Activated T-cell treated with anti-CD3 and anti-CD28 coated beads, Interleukin-2, amount 50 U/mL, for 48 hours (primary cell): ENCODE measurements at places on chromosomes 1 and 21.

- DNase-seq, result no peak
These were observed 780 bp upstream of the CROCC start for GRCh38 chr1:16920951-16921350.

DNA sequence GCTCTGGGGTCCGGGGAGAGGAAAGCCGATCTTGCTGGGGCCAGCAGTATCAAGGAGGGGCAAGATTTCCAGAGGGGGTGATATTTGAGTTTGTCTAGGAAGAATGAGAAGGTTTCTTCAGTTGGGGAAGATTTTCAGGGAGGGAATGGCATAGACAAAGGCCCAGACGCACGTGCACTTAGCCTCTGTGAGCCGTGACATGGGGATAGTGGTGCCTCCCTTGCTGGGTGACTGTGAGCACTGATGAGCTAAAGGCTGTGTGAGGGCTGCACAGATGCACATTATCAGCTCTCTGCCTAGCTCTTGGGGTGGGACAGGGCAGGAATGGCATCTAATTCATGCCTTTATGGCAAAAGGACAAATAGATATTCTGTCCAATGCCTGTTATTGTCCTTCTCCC, 1.8 kb downstream of the CDCP2 start:
- no peak for DNase-seq

DNA sequence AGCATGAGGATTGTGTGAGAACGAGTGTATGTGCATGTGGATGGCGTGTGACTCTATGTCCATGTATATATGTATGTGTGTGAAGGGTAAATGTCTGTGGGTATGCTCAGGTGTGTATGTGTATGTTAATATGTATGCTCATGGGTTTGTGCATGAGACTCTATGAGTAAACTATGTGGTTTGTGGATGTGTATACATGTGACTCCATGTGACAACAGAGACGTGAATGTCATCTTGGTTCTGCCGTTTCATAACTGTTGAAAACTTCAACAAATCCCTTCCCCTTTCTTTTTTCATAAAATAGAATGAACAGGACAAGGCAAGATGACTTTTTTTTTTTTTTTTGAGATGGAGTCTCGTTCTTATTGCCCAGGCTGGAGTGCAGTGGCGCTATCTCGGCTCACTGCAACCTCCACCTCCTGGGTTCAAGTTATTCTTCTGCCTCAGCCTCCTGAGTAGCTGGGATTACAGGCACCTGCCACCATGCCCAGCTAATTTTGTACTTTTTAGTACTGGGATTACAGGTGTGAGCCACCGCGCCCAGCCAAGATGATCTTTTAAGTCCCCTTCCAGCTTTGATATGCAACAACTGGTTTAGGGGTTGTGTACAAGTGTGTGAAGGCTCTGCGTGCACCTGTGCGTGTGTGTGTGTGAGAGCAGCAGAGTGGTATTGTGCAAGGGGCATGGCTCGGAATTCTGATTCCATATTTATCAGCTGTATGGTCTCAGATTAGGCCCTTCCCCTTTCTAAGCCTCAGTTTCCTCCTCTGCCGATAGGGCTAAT, 106.3 kb downstream of the EBNA1BP2 start:
- no peak for DNase-seq

DNA sequence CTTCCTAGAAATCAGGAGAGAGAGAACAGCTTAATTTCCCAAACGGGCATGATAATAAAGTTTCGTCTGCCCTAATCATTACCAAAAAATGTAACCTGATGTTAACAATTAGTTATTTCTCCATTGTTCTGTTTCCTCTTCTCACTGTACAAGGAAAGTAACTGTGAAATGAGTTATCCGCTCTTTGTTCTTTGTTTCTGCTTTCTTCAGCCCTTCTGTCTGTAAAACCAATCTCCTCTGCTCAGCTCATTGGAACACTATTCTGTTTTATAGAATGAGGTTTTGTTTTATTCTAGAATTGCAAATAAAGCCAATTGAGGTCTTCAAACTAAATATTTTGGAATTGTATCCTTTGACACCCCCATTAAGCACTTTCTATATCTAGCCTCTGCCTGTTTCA, 8.8 kb upstream of the THEM4 start:
- DNase-seq, result no peak

- DNase-seq, result no peak
These were observed 267.5 kb upstream of the RAB4A start for GRCh38 chr1:229003233-229004031.

GRCh38 chr1:41006942-41007865, 14.3 kb downstream of the SLFNL1 start:
- no peak for DNase-seq

- DNase-seq, result no peak
These were observed 18.6 kb upstream of the C1orf105 start for GRCh38 chr1:172401892-172402291.

- DNase-seq, result no peak
These were observed 59.3 kb upstream of the ABCD3 start for GRCh38 chr1:94358630-94359599.

GRCh38 chr1:47627016-47627415, 189.2 kb downstream of the FOXD2 start:
- DNase-seq, result no peak

GRCh38 chr21:35942211-35943144, 117.8 kb downstream of the SETD4 start:
- no peak for DNase-seq
